ENCODE measurements at places on chromosomes 7 and 10. TPM values are rescaled to one million over a fixed set of nuclear protein-coding genes. Genes with fewer than 3 reads are reported as not detected.

The NXPH1 gene
- not detected for total RNA-seq

The HMX3 gene
- total RNA-seq, result 0.45 TPM

The COL17A1 gene
- not detected for total RNA-seq

The MINDY4 gene
- 1.3 TPM for total RNA-seq

The SPDYE6 gene
- not detected for total RNA-seq

The PLA2G12B gene
- total RNA-seq, result not detected

The PKD2L1 gene
- total RNA-seq, result not detected

The HOGA1 gene
- not detected for total RNA-seq

The FAM25C gene
- not detected for total RNA-seq

The HECW1 gene
- total RNA-seq, result not detected

The SUN3 gene
- 0.95 TPM for total RNA-seq

DNA sequence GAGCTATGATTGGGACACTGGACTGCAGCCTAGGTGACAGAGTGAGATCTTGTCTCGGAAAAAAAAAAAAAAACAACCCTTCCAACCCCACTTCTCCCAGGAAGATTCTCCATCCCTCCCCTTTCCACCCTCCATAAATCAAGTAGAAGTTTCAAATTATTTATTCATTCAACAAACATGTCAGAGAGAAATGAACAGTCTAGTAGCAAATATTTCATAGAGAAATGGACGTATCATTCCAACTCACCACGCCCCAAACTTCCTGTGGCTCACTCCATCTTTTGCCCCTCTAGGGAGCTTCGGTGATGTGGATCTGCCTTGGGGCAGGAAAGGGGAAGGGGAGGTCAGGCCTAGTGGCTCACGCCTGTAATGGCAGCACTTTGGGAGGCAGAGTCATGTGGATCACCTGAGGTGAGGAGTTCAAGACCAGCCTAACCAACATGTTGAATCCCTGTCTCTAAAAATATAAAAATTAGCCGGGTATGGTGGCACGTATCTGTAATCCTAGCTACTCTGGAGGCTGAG, 638 bp upstream of the TRAPPC14 start:
- no peak for DNase-seq

GRCh38 chr10:33012306-33012705, 54.3 kb upstream of the ITGB1 start:
- no peak for DNase-seq

- DNase-seq, result peak; percentile 60
Observed at GRCh38 chr7:30135301-30136116, 723 bp downstream of the MTURN start.

- no peak for DNase-seq
Observed at GRCh38 chr7:33773053-33773452, 132.3 kb upstream of the BMPER start.

- no peak for DNase-seq
Observed at GRCh38 chr10:78502210-78502936, 468.7 kb downstream of the RPS24 start.

DNA sequence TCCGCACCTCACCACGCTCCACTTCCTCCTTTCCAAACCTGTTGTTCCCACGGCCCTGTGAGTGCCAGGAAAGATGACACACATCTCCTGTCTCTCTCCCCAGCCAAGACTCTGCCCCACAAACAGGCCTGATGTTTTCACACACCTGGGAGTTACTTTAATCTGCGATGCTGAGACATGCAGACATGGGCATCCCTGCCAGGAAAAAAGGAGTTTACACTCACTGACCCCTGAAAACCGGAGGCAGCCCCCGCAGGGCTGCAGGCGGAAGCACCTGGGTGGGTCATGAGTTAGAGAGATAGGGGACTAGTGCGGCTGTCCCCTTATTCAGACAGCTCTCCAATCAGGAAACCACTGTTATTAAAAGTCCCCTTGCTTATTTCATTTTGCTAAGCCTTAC, 106.4 kb upstream of the CARD11 start:
- no peak for DNase-seq

GRCh38 chr10:61541960-61542359, 88.8 kb upstream of the TMEM26 start:
- DNase-seq, result no peak

DNA sequence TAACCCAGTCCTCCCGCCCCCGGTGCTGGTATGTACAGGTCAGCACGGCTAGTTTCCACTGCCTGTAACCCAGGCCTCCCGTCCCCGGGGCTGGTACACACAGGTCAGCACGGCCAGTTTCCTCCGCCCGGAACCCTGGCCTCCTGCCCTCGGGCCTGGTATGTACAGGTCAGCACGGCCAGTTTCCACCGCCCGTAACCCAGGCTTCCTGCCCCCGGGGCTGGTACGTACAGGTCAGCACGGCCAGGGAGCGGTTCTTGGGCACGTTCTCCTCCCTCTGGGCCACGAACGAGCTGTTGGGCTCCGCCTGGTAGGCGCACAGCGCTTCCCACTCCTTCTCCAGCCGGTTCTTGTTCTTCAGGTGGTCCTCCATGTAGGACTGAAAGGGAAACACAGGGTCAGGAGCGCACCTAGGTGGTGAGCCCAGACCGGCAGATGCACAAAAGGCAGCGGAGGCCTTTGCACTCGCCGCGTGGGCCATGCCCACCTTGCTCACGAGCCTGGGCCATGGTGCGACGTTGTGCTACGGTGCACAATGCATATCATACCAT, 284.4 kb downstream of the DNAJB6 start:
- no peak for DNase-seq

DNA sequence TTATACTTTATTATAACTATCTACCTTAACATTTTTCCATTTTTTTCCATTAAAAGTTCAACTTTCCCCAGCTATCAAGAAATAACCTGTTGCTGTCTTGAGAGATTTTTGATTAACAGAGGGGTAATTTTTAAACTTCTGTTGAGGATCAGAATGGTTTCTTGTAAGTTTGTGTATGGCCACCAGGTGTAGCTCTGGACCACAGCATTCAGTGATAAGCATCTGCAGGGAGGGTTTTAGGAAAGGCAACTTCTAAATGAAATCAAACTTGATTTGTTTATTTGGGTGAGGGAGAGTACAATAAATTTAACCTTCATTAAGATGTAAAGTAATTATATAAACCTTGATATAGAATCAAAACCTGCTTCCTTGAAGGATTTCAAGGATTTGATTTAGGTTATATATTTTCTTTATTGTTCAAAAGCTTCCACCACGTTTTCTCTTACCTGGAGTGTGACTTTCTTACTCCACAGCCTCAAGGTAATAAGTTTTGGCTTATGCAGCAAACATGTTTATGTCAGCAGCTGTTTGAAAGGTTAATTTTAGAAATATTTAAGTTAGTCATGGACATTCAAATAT, 153.3 kb downstream of the STK31 start:
- DNase-seq, result peak; percentile 46

DNA sequence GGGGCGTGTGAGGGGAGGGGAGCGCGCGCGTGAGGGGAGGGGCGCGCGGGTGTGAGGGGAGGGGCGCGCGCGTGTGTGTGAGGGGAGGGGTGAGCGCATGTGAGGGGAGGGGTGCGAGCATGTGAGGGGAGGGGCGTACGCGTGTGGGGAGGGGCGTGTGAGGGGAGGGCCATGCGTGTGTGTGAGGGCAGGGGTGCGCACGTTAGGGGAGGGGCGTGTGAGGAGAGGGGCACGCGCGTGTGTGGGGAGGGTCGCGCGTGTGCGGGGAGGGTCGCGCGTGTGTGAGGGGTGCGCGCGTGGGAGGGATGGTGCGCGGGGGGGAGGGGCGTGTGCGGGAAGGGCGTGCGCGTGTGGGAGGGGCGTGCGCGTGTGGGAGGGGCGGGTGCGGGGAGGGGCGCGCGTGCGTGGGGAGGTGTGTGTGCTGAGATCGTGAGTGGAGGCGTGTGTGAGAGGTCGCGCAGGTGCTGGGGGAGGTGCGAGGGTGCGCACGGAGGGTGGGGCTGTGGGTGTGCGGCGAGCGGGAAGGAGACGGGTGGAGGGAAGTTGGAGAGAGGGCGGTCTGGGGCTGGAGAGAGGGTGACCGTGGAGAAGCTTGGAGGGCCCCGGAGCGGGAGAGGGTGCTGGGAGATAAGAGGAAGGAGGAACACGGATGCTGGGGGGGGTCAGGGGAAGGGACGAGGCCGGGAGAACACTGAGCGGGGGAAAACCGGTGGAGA, 19.7 kb downstream of the MXI1 start:
- peak; percentile 49 for DNase-seq

- DNase-seq, result no peak
Observed at GRCh38 chr10:80489371-80490112, 35.4 kb downstream of the TSPAN14 start.

DNA sequence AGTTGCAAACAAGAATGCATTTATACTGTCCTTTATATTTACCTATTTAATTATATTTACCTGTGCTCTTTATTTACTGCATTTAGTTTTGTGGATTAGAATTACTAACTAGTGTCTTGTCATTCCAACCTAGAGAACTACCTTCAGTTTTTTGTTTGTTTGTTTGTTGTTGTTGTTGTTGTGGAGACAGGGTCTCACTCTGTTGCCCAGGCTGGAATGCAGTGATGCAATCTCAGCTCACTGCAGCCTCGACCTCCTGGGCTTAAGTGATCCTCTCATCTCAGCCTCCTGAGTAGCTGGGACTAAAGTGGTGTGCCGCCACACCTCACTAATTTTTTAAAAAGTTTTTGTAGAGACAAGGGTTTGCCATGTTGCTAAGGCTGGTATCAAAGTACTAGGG, 156.4 kb upstream of the AKR1E2 start:
- DNase-seq, result no peak

DNA sequence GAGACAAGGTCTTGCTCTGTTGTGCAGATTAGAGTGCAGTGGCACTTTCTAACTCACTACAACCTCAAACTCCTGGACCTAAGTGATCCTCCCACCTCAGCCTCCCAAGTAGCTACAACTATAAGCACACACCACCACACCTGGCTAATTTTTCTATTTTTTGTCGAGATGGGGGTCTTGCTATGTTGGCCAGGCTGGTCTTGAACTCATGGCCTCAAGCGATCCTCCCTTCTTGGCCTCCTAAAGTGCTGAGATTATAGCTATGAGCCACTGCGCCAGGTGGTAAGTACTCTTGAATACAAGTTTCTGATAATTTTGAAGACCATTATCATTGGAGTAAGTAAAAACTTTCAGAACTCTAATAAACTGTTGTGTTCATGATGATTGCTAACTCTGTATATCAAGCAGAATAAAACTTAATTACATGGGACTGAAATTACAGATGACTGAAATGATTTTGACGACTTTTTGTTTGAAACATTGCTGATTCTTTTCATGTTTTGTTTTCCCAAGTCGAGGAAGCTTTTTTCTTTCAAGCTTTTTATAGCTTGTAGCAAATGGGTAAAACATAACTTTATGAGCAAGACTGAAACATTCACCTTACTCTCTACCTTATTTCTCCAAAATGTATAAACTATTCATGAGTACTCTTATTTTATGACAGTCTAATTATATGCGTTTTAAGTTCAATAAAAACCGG, 14.6 kb downstream of the LARP4B start:
- no peak for DNase-seq

DNA sequence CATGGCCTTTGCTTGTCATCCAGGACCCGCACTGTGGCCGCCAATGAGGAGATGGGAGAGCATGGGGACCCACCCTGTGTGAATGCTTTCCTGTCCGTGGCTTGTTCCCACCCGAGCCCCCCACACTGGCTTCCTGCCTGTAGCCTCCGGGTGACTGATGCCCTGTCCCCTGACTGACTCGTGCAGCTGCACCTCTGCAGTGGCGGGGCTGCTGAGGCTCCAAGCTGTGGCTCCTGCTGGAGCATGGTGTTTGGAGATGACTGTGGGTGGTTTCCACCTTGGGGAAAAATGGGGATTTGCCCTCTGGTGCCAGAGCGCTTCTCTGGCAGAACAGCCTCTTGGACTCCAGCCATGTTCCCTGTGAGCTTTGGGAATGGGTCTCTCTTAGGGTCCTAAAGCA, 2.1 kb downstream of the CAMK1D start:
- DNase-seq, result peak; percentile 48

DNA sequence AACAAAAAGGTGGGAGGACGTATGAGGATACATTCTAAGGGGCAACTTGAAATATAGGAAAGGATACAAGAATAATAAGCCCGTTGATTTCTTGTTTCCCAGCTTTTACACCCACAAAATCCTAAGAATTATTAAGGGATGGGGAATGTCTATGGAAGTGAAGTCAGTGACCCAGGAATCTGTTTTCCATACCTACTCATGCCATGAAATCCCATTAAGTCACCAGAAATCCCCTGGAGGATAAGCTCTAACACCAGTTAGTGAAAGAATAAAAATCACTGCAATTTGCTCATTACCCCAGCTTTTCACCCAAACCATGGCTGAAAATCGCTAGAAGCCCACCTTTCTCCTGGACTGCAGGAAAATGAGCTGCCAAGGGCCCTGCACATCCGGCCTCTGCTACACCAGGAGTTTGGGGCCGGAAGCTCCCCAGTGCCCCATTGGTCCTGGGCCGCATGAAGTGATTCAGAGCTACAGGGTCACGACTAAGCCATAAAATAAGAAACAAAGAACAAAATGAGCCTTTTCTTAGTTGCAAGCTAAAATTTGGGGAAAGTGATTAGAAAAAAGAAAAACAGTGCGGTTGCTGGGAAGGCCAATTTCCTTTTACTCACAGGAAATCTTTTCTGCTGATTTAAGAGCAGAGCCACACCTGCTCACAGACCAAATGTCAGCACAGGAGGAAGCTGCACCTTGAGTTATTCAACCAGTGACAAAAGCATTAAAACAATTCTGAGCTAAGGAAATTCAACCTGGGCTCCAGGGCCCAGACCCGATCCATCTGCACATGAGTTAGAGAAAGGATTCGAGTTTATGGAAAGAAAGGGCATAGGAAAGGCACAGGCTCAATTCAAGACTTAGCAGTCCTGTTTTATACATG, 40.3 kb downstream of the HIPK2 start:
- DNase-seq, result peak; percentile 54

- DNase-seq, result no peak
Observed at GRCh38 chr7:106177738-106178592, 65.9 kb upstream of the SYPL1 start.

DNA sequence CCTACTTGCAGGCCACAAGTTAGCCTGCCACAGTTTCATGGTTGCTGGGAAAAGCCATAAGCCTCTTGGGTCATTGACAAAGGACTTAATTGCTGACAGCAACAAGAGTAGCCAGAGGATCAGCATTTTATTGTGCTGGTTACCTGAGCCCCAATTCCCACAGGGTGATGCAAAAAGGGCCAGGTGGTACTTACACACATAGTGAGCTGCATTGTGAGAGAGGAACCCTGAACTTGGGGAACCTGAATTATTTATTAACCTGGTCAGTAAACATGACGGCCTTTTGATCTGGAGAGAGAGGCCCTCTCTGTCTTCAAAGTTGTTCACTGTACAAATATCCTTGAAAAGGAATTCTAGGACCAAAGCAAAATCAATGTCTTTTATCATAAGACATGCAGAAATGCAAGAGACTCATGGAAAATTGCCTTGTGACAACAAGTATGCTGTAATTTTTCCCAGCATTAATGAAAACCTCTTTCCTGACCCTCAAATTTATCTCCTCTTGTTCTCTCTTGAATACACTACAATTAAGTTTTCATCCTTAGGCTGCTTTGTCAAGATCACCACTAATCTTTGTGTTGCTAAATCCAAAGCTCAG, 102.9 kb upstream of the PHYHIPL start:
- DNase-seq, result no peak

DNA sequence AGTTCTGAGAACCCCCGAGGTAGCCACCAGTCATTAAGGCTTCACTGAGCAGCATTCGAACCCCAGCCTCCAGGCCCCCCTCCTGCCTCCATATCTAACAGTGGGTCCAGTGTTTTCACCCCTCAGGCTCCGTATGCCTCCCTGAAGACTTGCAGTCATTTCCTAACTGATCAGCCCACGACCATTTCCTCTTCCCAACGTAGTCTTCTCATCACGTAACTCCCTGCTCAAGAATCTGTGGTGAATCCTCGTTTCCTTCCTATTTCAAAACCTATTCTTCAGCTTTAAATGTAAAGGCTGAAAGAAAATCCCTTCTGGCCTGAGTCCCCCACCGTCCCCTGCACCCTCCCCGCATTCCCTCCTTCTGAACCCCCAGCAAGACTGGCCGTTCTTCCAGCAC, 21.1 kb downstream of the FRMD4A start:
- DNase-seq, result no peak
